ENCODE measurements at places on chromosomes 6 and 20.

DNA sequence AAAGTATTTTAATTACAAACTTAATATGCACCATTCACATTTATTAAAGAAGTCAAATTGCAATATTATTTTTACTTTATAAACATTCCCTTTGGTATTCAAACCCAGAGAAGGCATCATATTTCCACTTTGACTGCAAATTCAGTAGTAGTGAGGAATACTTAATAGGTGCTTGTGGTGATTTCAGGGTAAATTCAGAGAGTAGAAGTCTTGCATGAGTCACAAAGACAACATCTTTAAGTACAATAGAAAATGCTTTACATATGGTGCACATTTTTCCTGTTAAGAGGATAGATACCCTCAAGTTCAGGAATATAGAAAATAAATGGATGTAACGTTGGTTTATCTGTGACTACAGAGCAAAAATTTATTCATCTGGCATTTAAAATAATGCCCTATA is 390.2 kb downstream of the TENT5A start:
- no peak for DNase-seq

GRCh38 chr6:10518557-10519407 is 2.4 kb upstream of the GCNT2 start:
- DNase-seq, result no peak

GRCh38 chr6:65501045-65501444 is 206.0 kb downstream of the EYS start:
- no peak for DNase-seq

- DNase-seq, result peak; percentile 52
Observed at GRCh38 chr6:45586216-45587171, 208.8 kb upstream of the SUPT3H start.

DNA sequence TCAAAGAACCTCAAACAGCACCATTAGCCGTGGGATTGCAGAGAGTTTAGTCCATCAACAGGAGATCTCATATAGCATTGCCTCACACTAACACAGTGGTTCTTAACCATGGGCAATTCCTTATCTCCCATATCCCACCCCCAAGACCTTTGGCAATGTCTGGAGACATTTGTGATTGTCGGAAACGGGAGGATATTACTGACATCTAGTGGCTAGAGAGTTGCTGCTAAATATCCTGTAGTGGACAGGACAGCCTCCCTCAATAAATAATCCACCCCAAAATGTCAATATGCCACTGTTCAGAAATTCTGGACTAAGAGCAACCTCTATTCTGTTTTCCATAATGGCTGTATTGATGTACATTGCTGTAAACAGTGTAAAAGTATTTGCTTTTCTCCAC is 210.1 kb upstream of the CCN2 start:
- DNase-seq, result no peak

DNA sequence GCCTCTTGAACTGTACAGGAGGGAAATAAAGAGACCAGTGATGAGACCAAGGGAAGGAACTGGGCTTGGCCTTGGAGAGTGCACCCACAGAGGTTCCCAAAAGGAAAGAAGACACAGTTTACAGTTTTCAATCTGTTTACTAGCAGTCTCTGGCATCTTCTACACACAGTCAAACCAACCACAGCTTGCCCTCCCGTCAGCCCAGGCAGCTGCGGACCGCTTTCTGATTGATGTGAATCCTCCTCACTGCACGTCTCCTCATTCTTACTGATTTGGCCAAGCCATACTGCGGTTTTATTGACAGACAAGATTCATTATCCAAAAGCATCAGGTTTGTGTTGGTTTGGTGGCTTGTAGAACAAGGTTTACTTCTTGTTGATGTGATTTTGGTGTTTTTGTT is 104.5 kb upstream of the ASF1A start:
- no peak for DNase-seq

- DNase-seq, result no peak
Observed at GRCh38 chr6:5486214-5486613, 224.9 kb downstream of the FARS2 start.

DNA sequence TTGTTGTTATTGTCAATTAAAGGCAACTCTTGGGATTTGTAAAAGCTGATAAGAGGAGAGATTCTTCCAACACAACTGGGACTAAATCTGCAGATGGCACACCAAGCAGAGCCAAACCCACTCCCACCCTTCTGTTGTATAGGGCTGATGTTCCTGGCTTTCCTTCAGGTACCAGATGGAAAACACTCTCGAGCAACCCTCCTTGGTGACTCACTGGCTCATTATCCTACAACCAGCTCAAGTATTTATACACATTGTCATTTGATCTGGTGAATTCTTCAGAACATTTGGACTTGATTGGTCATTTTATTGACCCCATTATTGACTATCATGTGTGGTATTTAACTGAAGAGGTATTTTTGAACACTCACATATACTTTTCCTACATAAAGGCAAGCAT is 190.3 kb upstream of the PCSK2 start:
- no peak for DNase-seq

DNA sequence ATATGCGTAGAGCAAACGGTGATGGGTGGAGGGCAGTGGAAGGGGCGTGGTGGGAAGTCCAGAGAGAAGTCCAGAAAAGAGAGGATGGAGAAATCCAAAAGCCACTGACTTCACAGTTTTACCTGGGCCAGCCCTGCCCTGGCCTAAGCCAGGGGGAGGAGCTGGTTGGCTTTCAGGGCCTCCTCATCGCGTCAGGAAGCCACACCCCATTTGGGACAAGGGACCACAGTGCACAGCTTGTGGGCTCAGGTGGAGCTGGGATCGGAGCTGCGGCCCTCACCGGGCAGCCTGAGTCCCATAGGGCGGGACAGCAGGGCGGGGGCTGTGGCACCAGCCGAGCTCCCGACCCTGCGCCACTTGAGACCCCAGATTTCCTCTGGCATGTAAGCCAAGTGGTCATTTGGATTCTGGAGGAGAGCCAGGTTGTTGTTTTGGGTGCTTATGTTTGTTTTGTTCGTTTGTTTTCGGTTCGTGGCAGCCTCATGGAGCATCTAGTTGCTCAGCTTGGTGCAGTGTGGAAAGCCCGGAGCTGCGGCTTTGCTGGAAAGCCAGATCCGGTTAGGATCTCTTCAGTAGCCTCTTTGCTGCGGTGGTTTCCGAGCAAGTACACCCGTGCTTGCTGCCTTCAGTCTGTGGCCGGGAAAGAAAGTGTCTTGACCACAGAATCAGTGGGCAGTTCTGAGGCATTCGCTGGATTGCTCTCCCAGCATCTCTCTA is 42.2 kb downstream of the RIOK1 start:
- no peak for DNase-seq

DNA sequence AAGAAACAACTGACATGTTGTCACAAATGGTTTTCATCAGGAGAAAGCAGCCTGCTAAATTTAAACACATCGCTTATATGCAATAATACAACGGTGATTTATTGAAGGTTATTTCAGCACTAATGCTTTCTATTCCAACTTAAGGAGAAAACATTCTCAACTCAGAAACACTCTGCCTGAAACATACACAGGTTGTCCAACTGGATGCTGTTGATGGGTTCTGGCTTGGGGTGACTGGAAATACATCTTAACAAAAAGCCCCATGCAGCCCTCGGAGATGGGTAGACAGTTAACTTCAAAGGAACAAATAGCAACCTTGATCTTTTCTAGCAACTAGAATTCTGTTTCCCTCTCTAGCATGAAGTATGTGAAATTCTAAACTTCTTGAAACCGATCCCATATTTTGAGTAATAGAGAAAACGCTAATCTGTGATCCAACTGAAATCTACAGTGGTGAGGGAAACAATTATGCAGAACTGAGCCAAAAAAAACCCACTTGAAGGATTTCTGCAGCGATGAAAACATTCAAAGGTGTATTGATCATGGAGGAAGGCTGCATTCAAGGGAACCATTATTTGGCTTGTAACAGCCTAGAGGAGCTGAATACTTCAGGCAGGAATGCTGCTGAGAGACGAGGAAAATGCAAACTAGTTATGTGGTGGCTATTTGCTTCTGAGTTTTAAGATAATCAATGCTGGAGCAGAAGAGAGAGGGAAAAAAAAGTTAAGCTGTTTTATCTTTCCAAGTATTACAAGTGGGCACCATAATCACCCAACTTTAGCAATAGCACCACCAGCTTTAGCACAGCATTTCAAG is 6.9 kb downstream of the ZMYND8 start:
- no peak for DNase-seq

- no peak for DNase-seq
Observed at GRCh38 chr20:52724541-52724940, 247.6 kb upstream of the TSHZ2 start.

- no peak for DNase-seq
Observed at GRCh38 chr6:129865013-129865412, 3.9 kb upstream of the TMEM244 start.

DNA sequence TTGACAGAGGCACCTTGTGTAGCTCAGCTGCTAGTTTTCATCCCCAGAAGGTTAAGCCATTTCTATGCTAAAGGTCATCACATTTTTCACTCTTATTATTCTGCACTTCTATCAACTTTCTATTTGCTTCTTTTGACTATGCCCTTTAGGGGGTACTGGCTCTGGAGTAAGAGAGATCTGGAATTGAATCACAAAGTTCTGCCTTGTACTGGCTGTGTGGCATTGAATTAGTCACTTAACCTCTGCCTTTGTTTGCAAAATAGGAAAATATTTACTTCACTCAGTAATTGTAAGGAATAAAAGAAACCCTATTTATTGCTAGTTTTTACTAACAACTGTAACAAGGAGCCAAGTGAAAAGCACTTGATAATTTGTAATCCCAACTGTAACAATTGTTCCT is 56.8 kb upstream of the MTRF1L start:
- no peak for DNase-seq

GRCh38 chr6:74715355-74716085 is 490.3 kb downstream of the COL12A1 start:
- no peak for DNase-seq

GRCh38 chr6:147837540-147837939 is 329.1 kb downstream of the SAMD5 start:
- DNase-seq, result no peak

GRCh38 chr20:6530779-6531315 is 236.6 kb upstream of the BMP2 start:
- no peak for DNase-seq

DNA sequence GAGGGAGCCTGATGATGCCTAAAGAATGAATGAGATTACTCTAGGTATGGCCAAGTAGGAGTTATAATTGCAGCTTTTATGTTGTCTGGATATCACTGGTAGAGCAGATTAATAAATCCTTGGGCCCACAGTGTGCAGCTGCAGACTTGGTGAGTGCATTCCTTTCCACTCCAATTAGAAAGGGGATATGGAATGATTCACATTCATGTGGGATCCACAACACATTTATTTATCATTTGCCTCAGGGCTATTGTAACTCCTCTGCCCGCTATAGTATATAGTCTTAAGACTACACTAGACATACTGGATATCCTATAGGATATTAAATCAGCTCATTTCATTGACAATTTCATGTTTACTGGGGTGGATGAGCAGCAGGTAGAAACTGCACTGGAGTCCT is 11.6 kb upstream of the HLA-G start:
- no peak for DNase-seq

DNA sequence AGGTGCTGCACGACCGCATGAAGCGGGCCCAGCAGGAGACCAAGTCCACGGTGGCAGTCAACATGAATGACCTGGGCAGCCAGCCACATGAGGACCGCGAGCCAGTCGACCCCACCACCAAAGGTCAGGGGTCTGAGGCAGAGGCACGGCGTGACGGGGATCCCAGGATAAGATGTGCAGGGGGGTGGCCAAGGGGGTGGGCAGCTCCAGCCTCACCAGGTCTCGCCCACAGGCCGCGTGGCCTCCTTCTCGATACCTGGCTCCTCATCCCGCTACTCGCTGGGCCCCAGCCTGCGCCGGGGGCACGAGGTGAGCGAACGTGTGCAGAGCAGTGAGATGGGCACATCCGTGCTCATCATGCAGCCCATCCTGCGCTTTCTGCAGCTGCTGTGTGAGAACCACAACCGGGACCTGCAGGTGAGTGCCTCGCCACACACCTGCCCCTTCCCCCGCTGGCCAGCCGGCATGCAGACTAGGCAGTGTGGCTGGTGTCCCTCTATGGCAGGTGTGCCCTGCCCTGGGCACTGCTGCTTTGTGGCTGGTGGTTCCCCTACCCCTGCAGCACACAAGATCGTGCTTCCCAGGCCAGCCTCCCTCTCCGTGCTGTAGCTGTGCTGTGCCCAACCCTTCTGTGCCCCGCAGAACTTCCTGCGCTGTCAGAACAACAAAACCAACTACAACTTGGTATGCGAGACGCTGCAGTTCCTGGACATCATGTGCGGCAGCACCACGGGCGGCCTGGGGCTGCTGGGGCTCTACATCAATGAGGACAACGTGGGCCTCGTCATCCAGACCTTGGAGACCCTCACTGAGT is 25.9 kb downstream of the UQCC2 start:
- no peak for DNase-seq

DNA sequence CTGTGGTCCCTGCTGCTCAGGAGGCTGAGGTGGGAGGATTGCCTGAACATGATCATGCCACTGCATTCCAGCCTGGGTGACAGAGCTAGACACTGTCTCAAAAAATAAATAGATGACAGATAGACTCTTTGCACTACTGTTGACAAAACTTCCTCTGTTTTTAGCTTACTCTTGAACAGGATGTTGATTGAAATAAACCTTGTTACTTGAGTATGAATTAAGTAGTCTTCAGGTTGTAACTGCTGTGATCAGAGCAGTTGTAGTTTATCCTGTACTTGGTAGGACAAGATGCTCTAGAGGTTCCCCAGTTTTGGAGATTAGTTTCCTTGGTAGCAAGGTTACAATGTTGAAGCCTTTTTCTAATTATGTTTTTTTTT is 1.5 kb downstream of the GTF3C6 start:
- no peak for DNase-seq

DNA sequence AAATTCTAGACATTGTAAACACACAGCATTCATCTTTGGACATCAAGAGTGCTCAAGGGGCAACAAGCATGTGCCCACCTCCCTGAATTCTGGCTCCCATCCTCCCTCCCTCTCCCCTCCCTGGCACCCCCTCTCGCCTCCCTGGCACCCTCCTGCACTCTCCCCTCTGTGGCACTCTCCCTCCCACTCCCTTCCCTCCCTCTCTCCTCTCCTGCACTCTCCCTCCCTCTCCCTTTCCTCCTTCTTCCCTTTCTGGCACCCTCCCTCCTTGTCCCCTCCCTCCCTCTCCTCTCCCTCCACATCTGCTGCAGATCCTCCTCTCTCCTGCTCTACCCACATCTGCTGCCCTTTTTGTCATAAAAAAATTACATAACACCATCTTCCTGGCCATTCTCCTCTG is 113.0 kb upstream of the SLC22A23 start:
- DNase-seq, result no peak

All from activated CD4-positive, alpha-beta T cell treated with anti-CD3 and anti-CD28 coated beads, Interleukin-2, amount 50 U/mL, for 4 hours (primary cell).